Fibroblast of skin of right biceps (primary cell): ENCODE measurements at places on chromosomes 2 and 18.
A peak's percentile ranks its signal among the peaks of the same experiment; 100 is the strongest.

DNA sequence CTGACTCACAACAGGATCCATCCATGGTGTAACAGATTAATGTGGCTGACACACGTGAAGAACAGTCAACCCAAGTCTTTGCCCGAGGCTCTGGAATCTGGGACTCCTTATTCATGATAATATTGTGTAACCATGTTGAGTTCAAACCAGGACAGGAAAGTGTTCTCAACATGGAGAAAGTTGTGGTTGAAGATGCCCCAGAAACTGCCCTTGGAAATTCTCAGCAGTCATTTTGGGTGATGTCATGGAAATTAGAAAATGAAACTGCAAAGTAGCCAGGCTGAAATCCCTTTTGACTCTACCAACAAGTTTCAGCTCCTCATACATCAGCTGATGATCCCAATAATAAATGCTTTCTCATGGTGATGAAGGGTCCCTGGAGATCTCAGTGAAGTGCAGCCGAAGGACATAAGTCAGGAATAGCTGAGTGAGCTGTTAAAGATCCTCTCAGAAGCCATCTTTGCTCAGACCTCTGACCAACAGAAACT is 307.7 kb downstream of the TNS1 start:
- DNase-seq: peak; percentile 94

- no peak for DNase-seq
Measured at GRCh38 chr2:217102956-217103355, 243.1 kb upstream of the TNP1 start.

DNA sequence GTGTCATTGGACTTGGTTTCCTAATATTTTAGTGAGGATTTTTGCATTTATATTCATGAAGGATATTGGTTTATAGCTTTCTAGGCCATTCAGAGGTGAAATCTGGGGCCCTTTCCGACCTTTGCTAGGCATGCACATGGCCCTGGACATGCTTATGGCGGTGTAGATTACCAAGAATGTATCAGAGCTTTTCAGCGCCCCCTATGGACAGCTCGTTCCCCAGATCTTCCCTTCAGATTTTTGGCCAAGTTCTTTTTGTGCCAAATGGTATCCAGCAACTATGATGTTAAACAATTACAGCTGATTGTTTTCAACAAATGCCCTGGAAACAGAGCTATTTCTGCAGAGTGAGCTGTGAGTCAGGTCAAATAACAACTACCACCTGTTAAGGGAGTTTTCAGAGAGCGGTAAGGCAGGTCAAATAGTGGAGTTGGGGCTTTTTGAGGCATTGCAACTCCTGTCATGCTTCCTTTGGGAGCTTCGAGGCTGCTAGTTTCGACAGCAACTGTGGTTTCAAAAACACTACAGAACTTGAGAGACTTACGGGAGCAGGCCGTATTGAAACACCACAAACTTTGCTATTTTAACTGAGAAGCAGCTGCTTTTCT is 188.3 kb downstream of the ZNF516 start:
- DNase-seq: no peak

GRCh38 chr2:181255651-181256050 is 201.5 kb upstream of the ITGA4 start:
- no peak for DNase-seq

- DNase-seq: no peak
Measured at GRCh38 chr2:224772494-224772893, 56.3 kb upstream of the CCDC195 start.

GRCh38 chr2:100888601-100889000 is 68.7 kb downstream of the NPAS2 start:
- DNase-seq: no peak

- peak; percentile 18 for DNase-seq
Measured at GRCh38 chr2:158740127-158740526, 55.0 kb upstream of the DAPL1 start.

GRCh38 chr2:24345937-24346336 is 14.4 kb downstream of the ITSN2 start:
- DNase-seq: no peak

DNA sequence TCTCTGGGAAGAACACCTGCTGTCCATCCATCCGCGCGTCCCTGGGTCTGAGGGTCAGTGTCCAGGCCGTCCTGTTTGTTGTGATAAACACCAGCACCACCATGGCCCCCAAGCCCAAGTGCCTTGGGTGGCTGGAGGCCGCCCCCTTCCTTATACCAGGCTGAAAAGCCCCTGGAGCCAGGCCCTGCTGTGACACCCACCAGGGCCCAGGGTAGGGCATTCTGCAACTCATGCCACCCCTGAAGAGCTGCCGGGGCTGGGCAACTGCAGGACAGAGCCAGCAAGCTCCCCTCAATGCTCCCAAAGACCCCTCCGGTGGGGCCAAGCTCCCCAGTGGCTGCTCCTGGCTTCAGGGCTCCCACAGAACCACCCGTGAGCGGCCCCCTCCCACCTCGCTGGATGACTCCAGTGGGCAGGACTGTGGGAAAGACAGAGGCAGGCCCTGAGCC is 31.9 kb upstream of the SNED1 start:
- no peak for DNase-seq

DNA sequence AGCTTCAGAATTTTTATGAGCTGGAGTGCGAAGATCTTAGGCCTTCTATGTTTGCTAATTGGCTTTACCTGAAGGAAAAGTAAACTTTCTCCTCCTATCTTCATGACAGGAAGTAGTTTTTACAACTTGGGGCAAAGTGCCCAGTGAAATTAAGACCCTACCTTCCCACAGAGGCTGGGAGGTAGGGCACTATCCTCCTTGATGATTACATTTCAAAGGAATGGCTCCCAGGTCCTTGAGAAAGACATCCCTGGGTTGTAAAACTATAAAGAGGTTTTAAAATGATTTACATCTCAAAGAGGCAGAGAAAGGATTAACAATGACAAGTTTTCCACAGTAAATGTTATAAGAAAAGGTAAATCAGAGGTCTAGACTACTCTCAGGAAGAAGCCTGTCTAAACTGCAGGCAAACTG is 155.8 kb downstream of the CDH7 start:
- no peak for DNase-seq

DNA sequence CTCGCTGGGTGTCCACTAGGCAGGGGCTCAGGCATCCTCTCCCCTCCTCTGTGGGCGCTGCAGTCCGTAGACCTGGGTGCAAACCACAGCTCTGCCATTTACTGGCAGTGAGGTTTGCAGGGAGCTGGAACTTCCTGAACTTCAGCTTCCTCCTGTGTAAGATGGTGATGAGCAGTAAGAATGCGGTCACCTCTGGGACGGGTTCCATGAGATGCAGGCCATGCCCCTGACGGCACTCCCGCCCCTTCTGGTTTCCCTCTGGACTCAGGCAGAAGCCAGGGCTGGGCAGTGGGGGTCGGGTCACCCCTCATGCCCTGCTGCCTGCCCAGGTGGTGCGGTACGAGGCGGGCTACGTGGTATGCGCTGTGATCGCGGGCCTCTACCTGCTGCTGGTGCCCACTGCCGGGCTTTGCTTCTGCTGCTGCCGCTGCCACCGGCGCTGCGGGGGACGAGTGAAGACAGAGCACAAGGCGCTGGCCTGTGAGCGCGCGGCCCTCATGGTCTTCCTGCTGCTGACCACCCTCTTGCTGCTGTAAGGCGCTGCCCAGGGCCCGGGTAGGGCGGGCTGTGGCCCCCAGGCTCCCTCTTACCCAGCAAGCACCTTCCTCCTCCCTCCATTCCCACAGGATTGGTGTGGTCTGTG is 1.5 kb downstream of the PROM2 start:
- DNase-seq: no peak

- peak; percentile 61 for DNase-seq
Measured at GRCh38 chr2:85111819-85112281, 21.3 kb upstream of the TCF7L1 start.

DNA sequence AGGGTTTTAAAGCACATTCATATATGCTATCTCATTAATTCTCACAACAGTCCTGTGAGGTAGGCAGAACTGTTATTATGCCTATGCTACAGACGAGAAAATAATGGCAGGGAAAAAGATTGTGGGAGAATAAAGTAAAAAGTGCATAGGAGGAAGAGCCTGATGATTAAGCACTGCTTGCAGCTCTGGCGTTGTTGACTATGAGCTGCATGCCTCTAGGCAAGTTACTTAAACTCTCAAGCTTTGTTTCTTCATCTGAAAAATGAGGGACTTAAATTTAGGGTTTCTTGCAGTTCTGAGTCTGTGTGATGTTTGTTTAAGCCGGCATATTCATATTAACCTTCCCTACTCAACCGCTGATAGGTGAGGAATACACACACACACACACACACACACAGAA is 51.6 kb upstream of the RAPH1 start:
- DNase-seq: no peak

- peak; percentile 53 for DNase-seq
Measured at GRCh38 chr18:23585007-23585871, 1.1 kb downstream of the NPC1 start.

GRCh38 chr18:40738321-40738880 is 1216.6 kb upstream of the PIK3C3 start:
- DNase-seq: no peak

GRCh38 chr2:123002660-123003248 is 1022.3 kb upstream of the CNTNAP5 start:
- DNase-seq: no peak

DNA sequence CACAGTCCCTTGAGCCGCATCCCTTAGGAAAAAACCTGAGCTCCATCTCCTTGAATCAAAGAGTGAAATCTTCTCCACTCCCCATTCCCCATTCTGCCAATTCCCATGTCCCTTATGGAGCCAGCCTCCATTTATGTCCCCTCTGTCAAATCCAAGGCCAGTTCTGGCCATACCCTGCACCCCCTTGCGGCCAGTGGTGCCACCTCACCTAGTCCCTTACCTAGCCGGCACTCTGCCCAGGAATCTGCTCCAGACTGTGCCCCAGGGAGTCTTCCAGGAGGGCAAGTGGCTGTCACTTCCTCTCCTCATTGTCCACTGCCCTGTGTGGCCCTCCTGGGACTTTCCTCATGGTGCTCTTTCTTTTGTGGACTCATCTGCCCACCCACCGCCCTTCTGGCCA is 195.4 kb upstream of the RMP24 start:
- no peak for DNase-seq

GRCh38 chr2:117086943-117087250 is 727.6 kb upstream of the DDX18 start:
- DNase-seq: no peak

- no peak for DNase-seq
Measured at GRCh38 chr2:16615687-16616615, 49.7 kb downstream of the CYRIA start.

DNA sequence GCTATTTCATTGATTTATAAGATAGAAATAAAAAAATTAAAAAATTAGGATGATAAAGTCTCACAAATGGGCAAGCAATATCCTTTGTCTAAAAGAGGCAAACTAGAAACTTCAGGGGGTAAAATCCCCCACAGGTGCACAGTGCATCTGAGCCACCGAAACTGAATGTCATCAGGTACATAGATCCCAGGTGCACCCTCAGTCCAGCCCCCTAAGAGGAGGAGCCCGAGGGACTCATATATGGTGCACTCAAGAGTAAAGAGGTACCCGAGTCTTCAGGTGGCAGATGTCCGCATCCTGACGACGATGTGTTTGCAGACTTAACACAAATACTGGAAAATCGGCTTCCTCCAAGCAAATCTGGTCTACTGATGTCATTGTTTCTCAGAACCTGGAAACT is 11.3 kb downstream of the QPCT start:
- no peak for DNase-seq

- DNase-seq: no peak
Measured at GRCh38 chr2:120514521-120514920, 168.6 kb downstream of the INHBB start.

DNA sequence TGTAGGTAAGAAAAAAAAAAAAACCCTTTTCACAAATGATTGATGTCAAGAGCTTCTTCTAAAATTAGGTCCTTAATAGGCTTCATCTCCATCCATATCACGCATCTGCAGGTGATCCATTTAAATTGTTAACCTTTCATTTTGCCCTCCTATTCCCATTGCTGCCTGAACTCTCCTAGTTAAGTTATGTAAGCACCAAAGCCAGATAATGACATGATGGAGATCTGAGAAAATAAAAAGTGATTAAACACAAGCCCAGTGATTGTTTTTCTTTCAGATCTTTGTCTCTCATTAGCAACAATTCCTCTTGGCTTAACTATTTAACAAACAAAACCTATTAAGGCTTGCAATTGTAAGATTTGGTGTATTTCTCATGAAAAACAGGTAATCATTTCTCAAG is 20.0 kb downstream of the LANCL1 start:
- no peak for DNase-seq

- DNase-seq: no peak
Measured at GRCh38 chr2:92073036-92073814, 2798.0 kb upstream of the TEKT4 start.

GRCh38 chr18:62862466-62862865 is 147.1 kb downstream of the PHLPP1 start:
- DNase-seq: peak; percentile 20

DNA sequence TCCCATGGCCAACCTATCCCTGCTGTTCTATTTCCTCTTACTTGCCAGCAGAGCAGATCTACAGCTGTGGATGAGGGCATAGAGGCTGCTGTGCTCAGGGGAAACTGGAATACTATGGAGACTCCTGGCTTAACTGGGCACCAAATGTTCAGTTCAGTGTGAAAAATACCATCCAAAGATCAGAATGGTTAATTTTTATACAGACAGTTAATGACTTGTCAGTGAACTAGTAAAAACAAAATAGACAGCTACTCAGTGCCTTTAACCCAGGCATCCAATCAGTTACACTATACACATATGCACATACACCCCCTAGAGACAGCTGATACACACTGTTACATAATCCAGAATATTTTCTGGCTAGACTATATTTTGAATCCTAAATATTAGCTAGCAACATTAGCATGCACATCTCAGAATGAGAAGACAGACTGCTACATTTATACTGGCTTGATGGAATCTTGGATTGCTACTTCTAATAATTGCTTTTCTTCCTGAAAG is 59.1 kb upstream of the WIPF1 start:
- DNase-seq: no peak

- no peak for DNase-seq
Measured at GRCh38 chr2:160077912-160078810, 15.7 kb upstream of the PLA2R1 start.

- DNase-seq: no peak
Measured at GRCh38 chr2:21175895-21176646, 52.3 kb downstream of the TDRD15 start.

- no peak for DNase-seq
Measured at GRCh38 chr2:174691201-174691779, 73.0 kb downstream of the CHRNA1 start.

- DNase-seq: peak; percentile 12
Measured at GRCh38 chr2:142741764-142742269, 135.6 kb upstream of the KYNU start.

- DNase-seq: no peak
Measured at GRCh38 chr2:197990356-197990755, 186.0 kb downstream of the PLCL1 start.

GRCh38 chr18:63161761-63162195 is 157.8 kb downstream of the BCL2 start:
- DNase-seq: peak; percentile 91

DNA sequence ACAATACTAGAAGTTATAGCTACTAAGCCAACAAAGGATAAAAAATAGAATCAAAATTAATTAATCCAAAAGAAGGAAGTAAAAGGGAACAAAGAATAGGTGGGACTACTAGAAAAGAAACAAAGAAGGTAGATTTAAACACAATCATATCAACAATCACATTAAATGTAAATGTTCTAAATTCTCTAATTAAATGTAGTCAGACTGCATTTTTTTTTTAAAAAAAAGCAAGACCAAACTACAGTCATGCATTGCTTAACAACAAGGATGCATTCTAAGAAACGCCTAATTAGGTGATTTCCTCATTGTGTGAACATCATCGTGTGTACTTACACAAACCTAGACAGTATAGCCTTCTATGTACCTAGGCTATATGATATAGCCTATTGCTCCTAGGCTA is 59.7 kb upstream of the ADAM23 start:
- no peak for DNase-seq
